ENCODE measurements at places on chromosomes 2 and 18.

DNA sequence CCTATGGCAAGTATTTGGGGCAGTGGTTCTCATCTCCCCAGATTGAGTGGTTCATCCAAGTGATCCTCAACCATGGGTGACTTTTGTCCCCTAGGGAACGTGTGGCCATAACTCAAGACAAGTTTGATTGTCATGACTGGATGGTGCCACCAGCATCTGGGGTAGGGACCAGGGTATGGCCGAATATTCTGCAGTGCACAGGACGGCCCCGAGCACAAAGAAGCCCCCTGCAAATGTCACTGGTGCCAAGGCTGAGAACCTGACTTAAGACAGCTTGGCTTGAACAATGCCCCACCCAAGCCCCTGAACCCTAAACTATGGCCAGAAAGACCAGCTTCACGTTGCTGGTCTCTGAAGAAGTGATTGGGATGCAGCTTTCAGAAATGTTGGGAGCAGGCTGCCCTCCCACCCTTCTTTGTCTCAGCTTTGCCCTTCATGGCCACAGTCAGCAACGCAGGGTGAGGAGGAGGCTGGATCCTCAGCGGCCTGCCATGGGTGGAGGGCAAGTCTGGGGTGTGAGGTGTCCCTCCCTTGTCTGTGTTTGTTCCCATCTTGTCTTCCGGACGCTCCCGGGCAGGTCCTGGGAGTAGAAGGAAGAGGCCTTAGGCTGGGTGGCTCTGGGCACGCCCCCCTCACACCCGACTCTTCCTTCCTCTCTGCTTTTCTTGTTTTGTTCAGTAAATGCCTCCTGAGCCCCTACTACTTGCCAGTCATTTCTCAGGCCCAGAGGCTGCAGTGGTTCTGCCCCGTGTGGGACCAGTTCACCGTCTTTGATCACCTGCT, 43.4 kb downstream of the GREB1 start:
- DNase-seq: no peak

DNA sequence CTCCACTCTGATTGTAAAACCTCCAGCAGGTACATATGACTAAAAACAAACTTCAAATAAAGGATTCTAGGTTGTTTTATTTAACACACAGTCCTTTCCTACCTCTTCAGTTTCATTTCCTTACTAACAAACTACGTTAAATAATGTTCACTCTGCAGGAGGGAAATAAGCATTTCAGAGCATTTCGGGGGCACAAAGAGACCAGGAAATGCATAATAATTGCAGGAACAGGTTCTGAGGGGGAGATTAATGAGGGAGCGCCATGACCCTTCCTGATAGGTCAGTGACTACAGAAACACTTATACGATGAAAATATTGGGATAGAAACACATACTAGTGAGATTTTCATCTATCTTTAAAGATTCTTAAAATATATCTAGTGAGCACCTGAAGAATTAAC, 416.6 kb downstream of the NRXN1 start:
- DNase-seq: no peak

GRCh38 chr2:110714452-110715224, 17.7 kb upstream of the ACOXL start:
- DNase-seq: no peak

DNA sequence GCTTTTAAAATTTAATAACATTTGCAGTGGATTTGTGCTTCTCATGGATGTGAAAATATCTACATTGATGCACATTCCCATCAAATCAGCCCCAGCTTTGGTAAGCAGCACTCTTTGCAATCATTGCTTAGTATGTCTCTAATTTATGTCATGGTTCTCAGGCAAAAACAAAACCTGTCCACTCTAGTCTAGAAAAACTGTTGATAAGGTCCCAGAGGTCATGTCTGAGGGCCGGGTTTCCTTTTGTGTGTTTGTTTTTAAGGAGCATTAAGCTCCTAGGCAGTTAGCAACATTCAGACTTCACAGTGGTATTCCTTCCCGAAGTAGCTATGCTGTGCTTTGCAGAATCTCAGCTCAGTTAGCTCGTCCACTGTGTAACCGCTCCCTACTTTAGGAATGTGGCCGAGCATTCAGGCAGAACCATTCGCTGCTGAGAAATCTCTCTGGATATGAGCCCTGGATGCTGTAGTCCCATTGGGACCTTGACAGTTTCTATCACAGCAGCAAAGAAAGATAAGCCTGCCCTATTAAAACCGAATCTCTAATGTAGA, 4.0 kb downstream of the DIPK1C start:
- no peak for DNase-seq

GRCh38 chr2:230797515-230798495, 66.9 kb upstream of the ITM2C start:
- no peak for DNase-seq

DNA sequence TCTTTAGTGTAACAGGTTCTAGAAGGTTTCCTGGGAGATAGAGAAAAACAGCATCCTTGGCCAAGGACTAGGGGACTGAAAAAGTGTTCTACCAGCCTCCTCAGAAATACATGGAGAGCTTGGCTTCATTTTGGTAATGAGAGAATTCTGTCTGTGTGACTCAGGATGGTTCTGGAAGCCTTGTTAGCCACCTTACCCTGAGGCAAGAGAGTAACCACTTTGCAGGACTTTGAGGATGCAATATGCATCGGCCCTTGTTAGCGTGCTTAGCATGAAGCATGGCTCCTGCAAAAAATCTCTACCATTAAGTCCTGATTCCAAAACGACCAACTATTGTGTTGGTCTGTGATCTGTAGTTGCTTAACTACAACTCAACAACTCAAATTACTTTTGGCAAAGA, 79.8 kb downstream of the C1QL2 start:
- DNase-seq: no peak

DNA sequence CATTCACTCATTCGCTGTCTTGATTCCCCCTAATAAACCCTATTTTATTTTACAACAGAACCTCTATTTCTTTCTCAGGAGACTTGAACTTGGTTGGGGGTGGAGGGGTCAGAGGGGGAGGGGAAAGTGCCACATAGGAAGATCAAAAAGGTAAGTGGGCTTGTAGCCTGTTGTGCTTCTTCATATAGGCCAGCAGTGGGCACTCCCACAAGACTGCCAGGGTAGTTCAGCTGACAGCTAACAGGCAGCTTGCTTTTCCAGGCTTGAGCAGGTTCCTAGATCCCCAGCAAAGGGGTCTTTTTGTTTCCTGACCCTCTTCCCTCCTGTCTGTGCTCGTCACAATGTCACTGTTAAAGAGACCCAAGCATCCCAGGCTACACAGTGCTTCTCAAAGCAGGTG, 829 bp upstream of the KIAA2012 start:
- peak; percentile 16 for DNase-seq

- DNase-seq: no peak
These were observed 19.7 kb downstream of the FIGN start for GRCh38 chr2:163716101-163716500.

DNA sequence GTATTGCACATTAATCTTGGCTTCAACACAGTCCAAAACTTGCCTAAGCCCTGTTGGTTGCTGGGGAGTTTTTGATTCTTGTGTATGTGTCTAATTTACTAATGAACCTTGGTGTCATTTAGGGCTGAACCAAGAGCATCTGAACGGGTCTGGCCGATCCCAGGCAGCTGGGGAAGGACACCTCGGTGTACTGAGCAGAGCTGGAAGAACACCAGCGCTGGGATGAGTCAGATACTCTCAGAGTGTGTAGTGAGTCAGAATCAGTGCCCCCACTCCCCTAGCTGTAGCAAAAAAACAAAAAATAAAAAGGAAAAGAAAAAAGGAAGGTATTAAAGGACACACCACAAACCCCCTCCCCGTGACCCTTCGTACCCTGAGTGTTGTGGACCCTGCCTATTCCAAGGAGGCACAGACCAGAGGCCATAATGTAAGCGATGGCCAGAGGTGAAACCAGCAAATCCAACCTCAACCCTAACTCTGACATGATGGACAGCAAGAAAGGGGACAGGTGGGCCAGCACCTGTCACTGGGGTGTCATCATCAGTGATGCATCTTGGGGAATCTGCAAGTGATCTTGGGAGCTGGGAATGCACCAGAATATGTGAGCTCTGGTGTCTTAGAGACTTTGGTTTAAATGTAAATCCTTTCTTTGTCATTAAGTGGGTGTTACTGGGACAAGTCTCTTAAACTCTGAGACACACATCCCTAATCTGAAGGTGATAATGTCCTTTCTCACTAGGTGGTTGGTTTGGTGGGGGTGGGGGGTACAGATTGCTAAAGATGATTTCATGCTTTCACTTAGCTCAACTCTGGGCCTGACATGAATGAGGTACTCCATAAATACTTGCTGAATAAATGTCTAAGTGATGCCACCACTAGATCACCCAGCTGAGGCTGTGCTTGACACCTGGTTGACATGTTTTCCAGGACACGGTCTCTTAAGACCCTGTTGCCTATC, 34.2 kb upstream of the NCOA1 start:
- DNase-seq: peak; percentile 40

GRCh38 chr18:58638441-58638840, 9.6 kb upstream of the ALPK2 start:
- DNase-seq: no peak

DNA sequence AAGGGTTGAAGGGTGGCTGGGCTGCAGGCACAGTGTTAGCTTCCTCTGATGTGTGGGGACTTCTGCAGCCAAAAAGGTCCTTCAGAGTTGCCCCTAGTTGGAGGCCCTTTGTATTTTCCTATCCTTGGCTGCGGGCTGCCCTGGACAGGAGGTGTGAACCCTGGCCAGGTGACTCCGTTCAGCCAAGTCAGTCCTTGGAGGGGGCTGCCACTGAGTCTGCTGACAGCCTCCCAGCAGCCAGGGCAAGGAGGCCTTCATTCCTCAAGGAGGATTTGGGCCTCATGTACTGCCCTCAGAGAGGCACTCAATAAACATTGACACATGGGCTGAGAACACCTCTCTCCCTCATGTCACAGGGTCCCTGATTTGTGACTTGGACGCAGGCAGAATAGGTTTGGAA, 62.4 kb downstream of the MAPK4 start:
- DNase-seq: no peak

DNA sequence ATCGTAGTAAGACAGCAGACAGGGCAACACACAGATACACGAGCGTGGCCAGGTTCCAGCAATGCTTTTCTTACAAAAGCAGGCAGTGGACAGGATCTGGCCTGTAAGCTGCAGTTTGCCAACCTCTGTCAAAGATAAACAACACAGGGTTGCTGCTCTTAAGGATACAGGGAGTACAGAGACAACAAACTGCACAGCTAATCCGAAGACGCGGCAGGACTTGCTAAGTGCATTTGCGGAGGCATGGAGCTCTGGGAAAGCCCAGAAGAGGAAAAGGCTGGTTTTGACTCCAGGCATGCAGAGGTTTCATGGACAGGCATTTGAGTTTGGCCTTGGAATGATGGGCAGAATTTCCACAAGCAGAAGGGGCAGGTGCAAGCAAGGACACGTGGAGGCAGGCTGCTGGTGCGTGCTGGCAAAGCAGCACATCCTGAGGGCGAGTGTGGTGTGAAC, 24.4 kb downstream of the SERTAD2 start:
- no peak for DNase-seq
